ENCODE measurements at places on chromosomes 6 and 20.

DNA sequence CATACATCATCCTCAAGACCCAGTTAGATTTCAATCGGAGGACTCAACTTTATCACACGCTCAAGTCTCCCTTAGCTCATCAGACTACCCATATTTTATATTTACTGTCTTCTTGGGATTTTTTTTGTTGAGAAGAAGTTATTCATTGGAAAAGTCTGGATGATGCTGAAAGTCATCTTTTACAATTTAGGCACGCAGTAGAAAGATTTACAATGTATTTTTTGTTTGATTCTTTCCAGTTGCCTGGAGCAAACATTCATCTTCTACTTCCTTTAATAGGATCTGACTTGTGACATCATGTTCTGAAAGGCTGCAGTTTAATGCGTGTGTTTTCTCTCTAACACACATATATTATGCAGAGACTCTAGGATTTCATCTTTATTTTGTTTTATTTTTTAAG lies 235.7 kb downstream of the DOK5 start:
- DNase-seq = no peak

DNA sequence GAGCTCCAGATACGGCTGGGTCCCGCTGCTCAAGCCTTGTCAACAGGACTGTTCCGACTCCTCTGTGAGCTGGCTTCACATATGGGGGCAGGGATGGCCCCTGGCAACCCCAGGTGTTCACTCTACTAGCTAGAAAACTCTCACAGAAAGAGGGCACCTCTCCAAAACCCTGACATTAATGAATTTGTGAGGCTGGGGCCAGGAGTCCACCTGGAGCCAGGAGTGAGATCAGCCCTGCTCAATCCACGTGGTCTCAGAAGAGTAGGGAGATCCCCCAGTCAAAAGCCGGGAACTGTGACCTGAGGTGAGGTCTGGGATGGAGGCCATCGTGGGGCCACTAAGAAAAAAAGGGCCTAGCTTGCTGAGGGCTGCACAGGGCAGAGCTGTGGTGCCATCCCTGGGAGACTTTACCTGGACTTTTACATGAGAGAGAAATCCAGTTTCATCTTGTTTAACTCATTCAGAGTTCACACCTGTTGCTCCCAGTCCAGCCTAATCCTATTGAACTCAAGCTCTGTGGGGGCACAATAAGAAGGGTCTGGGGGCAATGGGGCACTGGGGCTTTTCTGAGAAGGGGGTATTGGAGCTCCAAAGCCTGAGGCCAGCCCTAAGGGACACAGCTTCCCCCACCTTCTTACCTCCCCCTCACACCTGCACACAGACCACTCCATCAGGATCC lies 144.3 kb upstream of the MLN start:
- DNase-seq = no peak

DNA sequence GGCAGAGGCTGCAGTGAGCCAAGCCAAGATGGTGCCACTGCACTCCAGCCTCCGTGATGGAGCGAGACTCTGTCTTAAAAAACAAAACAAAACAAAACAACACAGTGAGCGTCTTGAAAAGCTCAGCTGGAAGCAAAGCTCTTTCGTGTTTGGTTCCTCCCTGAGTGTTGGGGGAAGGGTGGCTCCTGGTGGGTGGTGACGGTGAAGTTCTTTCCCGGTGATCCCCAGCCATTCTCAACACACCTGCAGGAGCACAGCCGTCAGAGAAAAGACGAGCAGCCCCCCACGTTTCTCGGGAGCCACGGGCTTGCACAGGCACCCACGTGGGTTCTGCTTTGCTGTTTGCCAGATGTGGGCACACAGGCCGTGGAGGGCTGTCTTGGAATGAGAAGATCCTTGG lies 3.2 kb downstream of the BHLHE23 start:
- no peak for DNase-seq

- DNase-seq = no peak
Observed at GRCh38 chr6:79170431-79170830, 64.1 kb downstream of the HMGN3 start.

GRCh38 chr6:157427969-157428368 lies 47.0 kb downstream of the ZDHHC14 start:
- no peak for DNase-seq

- no peak for DNase-seq
Observed at GRCh38 chr6:118786596-118787453, 107.1 kb upstream of the ASF1A start.

GRCh38 chr6:133992992-133993680 lies 40.1 kb downstream of the TBPL1 start:
- DNase-seq = no peak

GRCh38 chr6:124961777-124962638 lies at the start of gene RNF217:
RNF217 (plus strand) TSS chr6:124962437; CDS start chr6:124962545, 108 bp downstream.
- no peak for DNase-seq

DNA sequence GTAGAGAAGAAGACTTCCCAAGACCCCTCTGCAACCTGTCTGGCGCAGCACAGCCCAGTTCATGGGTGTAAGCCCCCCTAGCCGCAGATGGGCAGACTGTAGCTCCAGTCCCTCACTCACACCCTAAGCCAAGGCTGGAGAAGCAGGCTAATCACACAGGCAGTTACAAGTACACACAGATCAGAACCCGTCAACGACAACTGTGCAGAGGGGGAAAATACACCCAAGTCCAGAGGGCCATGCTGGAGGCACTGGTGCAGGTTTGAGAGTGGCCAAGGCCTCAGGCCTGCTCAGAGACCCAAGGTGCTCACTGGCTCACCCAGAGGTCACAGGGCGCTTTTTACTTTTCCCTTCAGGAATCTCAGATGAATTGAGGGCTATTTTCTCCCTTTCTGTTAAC lies 106.1 kb downstream of the NOL4L start:
- DNase-seq = no peak

GRCh38 chr6:161369339-161369738 lies 95.5 kb upstream of the AGPAT4 start:
- DNase-seq = no peak

DNA sequence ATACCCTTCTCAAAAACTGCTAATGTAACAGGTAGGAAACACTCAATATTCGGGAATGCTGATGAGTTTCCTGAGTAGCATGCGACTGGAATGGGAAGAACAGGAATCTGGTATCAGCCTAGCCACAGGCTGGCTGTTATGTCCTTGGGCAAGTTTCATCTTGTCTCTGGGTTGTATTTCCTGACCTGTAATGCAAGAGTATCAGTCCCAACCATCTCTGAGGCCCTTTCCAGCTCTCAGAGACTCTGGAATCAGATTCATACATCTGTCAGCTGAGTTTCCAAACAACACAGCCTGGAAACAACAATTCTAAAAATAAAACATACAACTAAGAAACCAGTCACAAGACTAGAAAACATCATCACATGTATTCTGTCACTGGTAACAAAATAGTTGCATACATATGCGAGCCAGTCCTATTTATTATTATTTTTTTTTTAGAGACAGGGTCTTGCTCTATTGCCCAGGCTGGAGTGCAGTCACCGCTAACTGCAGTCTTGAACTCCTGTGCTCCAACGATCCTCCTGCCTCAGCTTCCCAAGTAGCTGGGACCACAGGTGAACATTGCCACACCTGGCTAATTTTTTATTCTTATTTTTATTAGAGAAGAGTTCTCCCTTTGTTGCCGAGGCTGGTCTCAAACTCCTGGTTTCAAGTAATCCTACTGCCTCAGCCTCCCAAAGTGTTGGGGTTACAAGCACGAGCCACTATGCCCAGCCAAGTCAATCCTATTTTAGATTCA lies 16.7 kb upstream of the TFAP2A start:
- DNase-seq = no peak

GRCh38 chr6:20584100-20584731 lies 50.0 kb downstream of the CDKAL1 start:
- no peak for DNase-seq

DNA sequence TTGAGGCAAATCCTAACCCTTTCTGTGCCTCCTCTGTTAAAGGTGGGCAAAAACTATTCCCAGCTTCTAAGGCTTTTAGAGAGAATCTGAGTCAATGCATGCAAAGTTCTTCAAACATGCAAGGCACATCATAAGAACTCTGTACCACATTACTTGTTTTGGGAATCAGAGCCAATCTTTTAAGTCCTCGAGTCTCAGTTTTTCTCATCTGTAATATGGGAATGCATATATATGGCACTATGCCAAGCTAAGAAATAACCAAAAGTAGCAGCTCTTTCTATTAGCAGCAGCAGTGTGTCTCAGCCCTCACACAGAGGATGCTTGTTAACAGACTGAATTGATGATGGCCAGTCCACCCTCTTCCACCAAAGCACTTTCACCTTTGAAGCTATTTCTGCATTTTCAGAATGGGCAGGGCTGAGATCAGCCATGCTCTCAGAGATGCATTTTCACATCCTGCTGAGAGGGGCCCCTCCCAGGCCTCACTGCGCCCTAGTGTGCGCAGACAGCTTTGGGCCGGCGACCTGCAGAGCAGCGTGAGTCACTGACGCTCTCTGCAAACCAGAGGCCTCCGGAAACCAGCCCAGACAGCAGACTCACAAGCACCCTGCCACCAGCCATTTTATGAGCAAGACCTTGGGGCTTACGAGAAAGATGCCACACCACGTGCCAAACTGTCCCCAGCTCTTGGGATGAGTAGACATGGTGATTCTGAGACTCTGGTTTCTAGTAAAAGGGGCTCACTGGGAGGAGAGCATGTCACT lies 138.0 kb downstream of the NFATC2 start:
- DNase-seq = peak; percentile 67

GRCh38 chr6:4506792-4507191 lies 269.4 kb upstream of the CDYL start:
- no peak for DNase-seq

DNA sequence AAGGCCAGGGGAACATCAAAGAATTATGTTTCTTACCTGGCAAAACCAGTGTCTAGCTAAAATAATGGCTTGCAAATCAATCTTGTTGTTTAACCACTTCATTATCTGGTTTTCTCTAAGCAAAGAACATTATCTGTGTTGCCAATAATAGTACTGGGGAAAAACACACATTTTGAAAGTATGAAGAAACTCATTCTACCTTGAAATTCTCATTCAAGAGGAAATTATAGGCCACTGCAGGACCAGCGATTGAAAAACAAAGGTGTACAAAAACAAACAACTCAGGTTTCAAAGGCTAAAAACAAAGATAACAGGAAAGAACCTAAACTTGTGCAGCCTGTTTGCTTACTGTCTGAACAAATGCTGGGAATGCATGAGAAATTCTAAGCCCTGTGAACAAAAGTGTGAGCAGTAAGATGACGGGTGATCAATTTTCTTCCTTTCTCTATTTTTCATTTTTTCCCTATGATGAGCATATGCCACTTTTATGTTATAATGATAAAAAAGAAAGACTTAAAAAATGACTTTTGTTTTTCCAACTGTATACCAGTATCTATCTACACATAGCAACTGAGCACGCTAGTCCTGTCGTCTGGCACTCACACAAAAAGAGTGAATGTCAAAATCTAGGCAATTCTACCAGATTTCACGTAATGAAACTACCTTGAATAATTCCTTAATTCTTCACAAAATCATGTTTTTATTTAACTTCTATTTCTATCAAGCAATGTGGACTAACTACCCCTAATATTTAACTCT lies 117.9 kb downstream of the SGK1 start:
- no peak for DNase-seq

GRCh38 chr6:56692523-56693245 lies 50.0 kb upstream of the DST start:
- DNase-seq = no peak

DNA sequence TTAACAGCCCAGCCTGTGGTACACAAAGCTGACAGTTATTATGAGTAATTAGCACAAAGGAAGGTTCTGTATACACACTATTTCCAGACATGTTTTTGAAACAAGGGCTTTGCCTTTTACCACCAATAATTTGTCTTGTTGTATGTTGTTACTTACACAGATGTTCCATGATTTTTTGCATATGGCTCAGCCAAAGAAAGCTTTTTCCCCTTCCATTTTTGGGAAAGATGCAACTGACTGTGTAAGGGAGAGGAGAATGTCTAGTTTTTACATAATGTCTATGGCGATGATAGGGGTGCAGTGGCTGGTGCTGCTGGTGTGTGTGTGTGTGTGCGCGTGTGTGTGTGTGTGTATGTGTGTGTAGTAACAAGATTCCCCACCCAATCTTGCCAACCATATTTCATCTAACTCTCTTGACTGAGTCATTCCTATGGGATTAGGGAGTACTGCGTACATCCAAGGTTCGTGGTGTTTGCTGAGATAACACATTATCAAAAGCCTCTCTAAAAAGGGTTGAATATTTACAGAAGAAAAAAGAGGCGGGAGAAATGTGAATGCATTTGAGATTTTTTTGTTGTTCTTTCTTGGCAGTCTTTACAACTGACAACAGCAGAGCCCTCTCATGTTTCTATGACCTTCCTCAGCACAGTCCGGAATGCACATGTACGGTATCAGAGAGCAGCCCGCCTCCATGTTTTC lies 192.2 kb downstream of the GMPR start:
- no peak for DNase-seq

DNA sequence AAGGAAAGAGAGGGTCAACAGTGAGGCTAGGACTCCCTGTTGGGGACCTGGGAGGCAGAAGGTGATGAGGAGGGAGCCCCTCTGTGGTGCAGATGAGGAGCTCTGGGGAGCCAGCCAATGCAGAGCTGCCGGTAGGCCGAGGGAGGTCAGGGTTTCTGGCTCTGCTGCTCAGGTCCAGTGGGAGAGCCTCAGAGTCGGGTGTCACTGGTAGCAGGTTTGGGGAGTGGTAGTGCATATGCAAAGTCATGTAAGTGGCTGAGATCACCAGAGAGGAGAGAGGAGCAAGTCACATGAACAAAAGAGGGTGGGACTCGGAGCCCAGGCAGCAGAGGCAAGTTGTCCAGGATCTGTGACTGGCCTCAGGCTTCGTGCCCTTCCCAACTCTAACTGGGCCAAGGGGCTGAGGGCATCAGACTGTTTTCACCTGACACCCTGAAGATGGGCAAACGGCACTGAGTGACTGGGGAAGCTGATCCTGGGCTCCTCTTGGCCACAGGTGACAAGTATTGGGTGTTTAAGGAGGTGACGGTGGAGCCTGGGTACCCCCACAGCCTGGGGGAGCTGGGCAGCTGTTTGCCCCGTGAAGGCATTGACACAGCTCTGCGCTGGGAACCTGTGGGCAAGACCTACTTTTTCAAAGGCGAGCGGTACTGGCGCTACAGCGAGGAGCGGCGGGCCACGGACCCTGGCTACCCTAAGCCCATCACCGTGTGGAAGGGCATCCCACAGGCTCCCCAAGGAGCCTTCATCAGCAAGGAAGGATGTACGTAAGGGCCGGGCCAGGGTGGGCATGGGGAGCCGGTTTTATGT lies 6.6 kb downstream of the MMP24OS start:
- DNase-seq = no peak

DNA sequence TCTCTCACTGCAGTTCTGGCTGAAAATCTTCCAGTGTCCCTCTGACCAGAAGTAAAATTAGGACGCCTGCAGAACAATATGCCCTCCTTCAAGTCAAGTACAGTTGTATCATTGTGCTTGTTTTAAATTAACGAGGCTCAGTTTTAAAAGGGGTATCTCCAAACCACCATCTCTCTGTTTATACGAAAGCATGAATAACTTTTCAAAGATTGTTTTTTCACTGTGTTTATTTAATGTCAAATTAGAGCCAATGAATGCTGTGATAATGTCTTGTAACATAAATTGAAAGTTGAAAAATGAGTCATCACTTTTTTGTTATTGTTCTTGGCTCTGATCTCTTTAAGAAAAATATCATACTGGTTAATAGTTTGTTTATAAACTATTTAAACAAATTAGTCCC lies 230.7 kb upstream of the THEMIS start:
- DNase-seq = no peak

Measured in stimulated activated CD4-positive, alpha-beta T cell treated with anti-CD3 and anti-CD28 coated beads, TNF-alpha, amount 100 ng/mL, for 48 hours (primary cell).